ENCODE measurements at places on chromosomes 2 and 18.

GRCh38 chr18:79645291-79645983 is 34.2 kb upstream of the CTDP1 start:
- DNase-seq = no peak

DNA sequence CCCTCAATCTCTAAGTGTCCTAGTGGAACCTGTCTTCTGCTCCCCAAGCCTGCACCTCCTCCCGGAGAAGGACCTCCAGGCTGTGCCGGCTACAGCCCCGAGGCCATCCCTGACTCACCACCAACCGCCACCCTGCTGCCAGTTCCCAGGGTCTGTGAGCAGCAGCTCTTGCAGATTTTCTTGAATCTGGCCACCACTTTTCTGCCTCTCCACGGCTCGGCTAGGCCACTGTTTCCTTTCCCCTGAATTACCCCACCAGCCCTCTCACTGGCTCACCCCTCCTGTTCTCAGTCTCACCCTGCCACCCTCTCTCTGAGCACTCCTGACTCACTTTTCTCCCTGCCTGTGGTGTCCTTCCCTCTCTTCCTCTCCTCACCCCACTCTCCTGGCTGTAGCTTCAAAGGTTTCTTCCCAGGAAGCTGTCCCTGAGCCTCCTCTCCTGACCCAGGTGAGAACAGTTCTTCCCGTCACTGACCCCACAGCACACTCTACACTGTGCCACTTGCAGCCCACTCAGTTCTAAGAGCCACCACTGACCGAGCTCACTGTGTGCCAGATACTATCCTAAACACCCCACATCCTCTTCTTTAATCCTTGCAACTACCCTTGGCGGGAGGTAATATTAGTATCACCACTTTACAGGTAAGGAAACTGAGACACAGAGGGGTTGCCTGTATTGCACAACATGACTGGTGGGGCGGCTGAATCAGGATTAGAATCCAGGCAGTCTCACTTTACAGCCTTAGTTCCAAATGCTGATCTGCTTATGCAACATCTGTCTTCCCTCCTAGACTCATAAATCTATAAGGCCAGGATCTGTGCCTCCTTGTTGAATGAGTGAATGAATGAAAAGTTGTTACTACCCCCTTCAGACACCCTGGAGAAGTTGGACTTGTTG is 111.6 kb downstream of the SMAD7 start:
- DNase-seq = peak; percentile 92

- DNase-seq = no peak
Observed at GRCh38 chr2:223969315-223969714, 12.1 kb downstream of the MRPL44 start.

DNA sequence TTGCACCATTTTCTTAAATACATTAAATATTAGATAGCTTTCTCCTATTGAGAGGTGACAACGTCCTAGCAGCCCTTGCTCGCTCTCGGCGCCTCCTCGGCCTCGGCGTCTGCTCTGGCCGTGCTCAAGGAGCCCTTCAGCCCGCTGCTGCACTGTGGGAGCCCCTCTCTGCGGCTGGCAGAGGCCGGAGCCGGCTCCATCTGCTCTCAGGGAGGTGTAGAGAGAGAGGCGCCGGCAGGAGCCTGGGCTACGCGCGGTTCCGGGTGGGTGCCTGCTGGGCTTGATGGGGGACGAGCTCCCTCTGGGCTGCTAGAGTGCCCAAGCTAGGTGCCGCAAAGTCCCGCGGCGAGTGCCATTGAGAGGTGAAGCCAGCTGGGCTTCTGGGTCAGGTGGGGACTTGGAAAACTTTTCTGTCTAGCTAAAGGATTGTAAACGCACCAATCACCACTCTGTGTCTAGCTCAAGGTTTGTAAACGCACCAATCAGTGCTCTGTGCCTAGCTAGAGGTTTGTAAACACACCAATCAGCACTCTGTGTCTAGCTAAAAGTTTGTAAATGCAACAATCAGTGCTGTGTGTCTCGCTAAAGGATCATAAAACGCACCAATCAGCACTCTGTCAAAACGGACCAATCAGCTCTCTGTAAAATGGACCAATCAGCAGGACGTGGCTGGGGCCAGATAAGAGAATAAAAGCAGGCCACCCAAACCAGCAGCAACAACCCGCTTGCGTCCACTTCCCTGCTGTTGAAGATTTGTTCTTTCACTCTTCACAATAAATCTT is 3.1 kb downstream of the RPRD1A start:
- no peak for DNase-seq

Data from ELR (cell line).